ENCODE measurements at places on chromosomes 4 and X. TPM values are rescaled to one million over a fixed set of nuclear protein-coding genes. Genes with fewer than 3 reads are reported as not detected.

SMIM31 gene
- not detected for total RNA-seq

CT45A10 gene
- total RNA-seq: not detected

PIM2 gene
- total RNA-seq: 21.9 TPM

MAP7D2 gene
- not detected for total RNA-seq

HAND2 gene
- 28.2 TPM for total RNA-seq

SRPK3 gene
- 4.9 TPM for total RNA-seq

COL4A5 gene
- total RNA-seq: 53.5 TPM

HNRNPDL gene
- 191 TPM for total RNA-seq

RHOXF1 gene
- total RNA-seq: not detected

SCML1 gene
- 20.1 TPM for total RNA-seq

GAGE13 gene
- not detected for total RNA-seq

ENPP6 gene
- total RNA-seq: 2.0 TPM

TMPRSS11F gene
- not detected for total RNA-seq

PCDH7 gene
- total RNA-seq: 435 TPM

CACNA1F gene
- total RNA-seq: 0.81 TPM

ARMCX1 gene
- total RNA-seq: 29.1 TPM

MXRA5 gene
- 0.14 TPM for total RNA-seq

RNF128 gene
- total RNA-seq: not detected

AMTN gene
- total RNA-seq: not detected

GLRA2 gene
- total RNA-seq: not detected

MAGEA9B gene
- total RNA-seq: not detected

CAPN6 gene
- total RNA-seq: 0.63 TPM

RAB33B gene
- total RNA-seq: 14.2 TPM

GLUD2 gene
- 0.27 TPM for total RNA-seq

SPATA18 gene
- 8.0 TPM for total RNA-seq

CCDC149 gene
- total RNA-seq: 11.8 TPM

IL3RA gene
- 7.3 TPM for total RNA-seq

RRH gene
- not detected for total RNA-seq

SOD3 gene
- total RNA-seq: 549 TPM

DUSP21 gene
- total RNA-seq: not detected

LGI2 gene
- total RNA-seq: 3.7 TPM

ITM2A gene
- 43.1 TPM for total RNA-seq

IGSF1 gene
- 1.2 TPM for total RNA-seq

STATH gene
- not detected for total RNA-seq

CXCL11 gene
- total RNA-seq: not detected

CLTRN gene
- total RNA-seq: 0.78 TPM

MGARP gene
- total RNA-seq: 8.9 TPM

MAEA gene
- total RNA-seq: 83.8 TPM

NIPAL1 gene
- total RNA-seq: 2.4 TPM

TCEAL9 gene
- 118 TPM for total RNA-seq

TNIP3 gene
- total RNA-seq: 1.1 TPM

FAM47E gene
- total RNA-seq: 0.42 TPM

TLR8 gene
- 3.4 TPM for total RNA-seq

SH3RF1 gene
- total RNA-seq: 21.9 TPM

H2BW2 gene
- total RNA-seq: not detected

TLR7 gene
- total RNA-seq: 1.7 TPM

DIPK2B gene
- 14.0 TPM for total RNA-seq

PNMA6F gene
- total RNA-seq: not detected

XAGE1B gene
- total RNA-seq: not detected

MAGEA4 gene
- not detected for total RNA-seq

HERC6 gene
- total RNA-seq: 12.9 TPM

Data from thoracic aorta (tissue), 2 donors.